Urinary bladder (tissue), 4 donors: ENCODE measurements at places on chromosomes 5 and 9. TPM values are rescaled to one million over a fixed set of nuclear protein-coding genes. Genes with fewer than 3 reads are reported as not detected.

The KIAA1958 gene
- total RNA-seq: 11.3 TPM

The SLC26A2 gene
- total RNA-seq: 34.9 TPM

- no peak for DNase-seq
Measured at GRCh38 chr9:136701668-136702053, 10.7 kb upstream of the DIPK1B start.

The FYB1 gene
- total RNA-seq: 10.9 TPM

The COL23A1 gene
- 0.90 TPM for total RNA-seq

- DNase-seq: no peak
Measured at GRCh38 chr5:61994171-61994570, 311.8 kb upstream of the KIF2A start.

The SH2D3C gene
- total RNA-seq: 11.6 TPM

GRCh38 chr5:160547872-160548271, 126.2 kb downstream of the PTTG1 start:
- no peak for DNase-seq

GRCh38 chr9:124665391-124666058, 105.6 kb downstream of the NR6A1 start:
- DNase-seq: no peak

The CATSPER3 gene
- not detected for total RNA-seq

The SLC4A9 gene
- total RNA-seq: 0.11 TPM

DNA sequence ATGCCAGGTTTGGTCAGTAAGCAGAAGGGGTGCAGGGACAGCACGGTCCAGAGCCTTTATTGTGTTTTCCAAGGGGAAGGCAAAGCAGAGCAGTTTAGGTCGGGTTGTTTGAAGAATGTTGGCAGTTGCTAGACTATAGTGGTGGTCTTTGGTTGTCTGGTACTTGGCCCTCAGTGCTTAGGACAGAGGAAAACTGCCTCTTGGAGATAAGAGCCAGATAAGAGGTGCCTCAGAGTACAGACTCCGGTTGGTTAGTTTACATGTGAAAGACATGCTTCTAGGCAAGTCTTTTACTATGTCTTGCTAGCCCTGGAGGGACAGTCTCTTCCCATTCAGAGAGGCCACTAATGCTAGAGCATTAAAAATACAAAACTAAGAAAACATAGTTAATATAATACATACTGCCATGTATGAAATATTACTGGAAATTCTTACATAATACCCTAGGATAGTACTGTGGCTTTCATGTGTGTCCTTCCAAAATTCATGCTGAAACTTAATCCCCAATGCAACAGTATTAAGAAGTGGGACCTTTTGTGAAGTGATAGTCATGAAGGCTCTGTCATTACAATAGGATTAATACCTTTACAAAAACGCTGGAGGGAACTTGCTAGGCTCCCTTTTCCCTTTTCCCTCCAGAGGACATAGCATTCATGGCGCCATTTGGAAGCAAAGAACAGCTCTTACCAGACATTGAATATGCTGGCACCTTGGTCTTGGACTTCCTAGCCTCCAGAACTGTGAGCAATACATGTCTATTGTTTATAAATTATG, 280.4 kb downstream of the TMEM167A start:
- DNase-seq: no peak

- DNase-seq: no peak
Measured at GRCh38 chr9:96818533-96818932, 35.8 kb downstream of the ZNF782 start.

DNA sequence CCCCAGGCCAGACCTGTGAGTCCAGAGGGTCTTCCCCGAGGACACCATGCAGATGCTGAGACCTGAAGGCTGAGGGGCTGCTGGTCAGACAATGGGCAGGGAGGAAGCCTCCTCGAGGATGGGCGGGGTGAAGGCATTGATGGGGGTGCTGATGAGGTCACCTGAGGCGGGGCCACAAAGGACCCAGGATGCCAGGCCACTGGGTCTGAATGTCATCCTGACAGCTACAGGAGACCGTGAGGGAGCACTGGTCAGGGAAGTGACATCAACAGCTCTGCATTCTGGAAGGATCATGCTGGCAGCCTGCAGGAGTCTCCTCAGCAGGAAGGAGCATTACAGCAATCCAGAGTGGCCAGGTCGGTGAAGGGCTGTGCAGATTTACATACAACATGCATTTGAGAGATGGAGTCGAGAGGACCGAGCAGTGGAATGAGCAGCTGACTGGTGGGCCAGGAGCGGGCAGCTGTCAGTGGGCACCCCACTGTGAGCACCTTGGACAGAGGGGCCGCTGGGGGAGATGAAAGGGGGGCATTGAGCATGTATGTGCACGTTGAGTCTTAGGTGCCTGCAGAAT, 77.7 kb upstream of the ADAMTS2 start:
- DNase-seq: no peak

- DNase-seq: peak; percentile 25
Measured at GRCh38 chr9:74496819-74497747, at the start of gene RORB. RORB (plus strand) TSS chr9:74497335; CDS start chr9:74497977, 642 bp downstream.

DNA sequence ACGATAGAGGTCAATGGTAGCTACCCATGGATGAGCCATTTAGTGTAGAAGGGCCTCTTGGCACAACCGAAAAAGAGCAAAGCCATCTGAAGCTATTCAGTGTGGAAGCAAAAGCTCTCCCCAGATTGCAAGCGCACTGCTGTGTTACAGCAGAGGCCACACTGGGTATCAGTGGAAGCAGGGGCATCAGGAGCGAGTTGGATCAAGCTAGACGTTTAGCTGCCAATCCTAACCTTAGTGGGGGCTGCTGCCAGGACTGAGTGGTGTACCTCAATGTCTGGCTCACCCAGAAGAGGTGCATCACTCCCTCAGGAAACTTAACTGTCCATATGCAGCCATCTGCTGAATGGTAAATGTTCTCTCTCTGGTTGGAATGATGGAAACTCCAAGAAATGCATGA, 44.5 kb downstream of the RAPGEF1 start:
- DNase-seq: no peak
